Neural progenitor cell (in vitro differentiated cells): ENCODE measurements at places on chromosomes 5 and 9.

- H3K27ac ChIP-seq, result no peak overlapping the region
- no peaks in the 10 kb centered on the region for H3K4me1 ChIP-seq
- no peak overlapping the region for H3K4me3 ChIP-seq
Measured at GRCh38 chr9:108687006-108687987, 168.5 kb downstream of the ACTL7B start.

DNA sequence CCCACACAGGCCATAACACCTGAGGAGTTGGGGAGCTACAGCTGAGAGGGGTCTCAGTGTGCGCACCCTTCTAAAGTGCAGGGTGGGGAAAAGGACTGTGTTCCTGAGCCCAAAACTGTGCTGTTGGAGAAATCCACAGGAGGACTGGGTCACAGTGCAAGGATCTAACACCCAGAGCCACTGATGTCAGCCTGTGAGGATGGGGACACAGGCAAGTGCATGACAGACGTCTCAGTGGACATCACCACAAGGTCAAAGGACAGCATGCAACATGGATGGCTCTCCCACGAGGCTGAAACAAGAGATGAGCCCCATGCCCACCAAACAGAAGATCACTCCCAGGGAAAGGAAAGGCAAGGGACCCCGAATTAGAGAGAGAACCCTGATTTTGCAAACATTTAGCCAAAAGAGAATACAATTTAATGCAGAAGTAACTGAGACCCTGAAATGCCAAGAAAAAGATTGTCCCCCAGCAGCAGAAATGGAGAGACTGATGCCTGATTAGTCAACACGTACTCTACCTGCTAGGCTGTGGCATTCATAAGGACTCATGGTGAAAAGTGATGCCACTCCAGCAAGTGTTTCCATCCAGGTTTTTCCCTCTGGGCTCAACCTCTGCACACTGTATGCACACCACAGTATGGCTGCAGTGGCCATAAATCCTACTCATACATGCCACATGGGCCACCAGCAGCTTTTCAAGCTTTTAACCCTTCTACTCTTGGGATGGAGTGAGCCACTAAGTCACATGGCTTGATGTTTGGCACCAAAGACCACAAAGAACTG lies 14.2 kb downstream of the KLF9 start:
- no peak for DNase-seq
- H3K36me3 ChIP-seq, result no peaks in the 10 kb centered on the region
- no peak overlapping the region for H3K4me3 ChIP-seq
- H3K27me3 ChIP-seq, result no peaks in the 10 kb centered on the region
- no peaks in the 10 kb centered on the region for H3K4me1 ChIP-seq

DNA sequence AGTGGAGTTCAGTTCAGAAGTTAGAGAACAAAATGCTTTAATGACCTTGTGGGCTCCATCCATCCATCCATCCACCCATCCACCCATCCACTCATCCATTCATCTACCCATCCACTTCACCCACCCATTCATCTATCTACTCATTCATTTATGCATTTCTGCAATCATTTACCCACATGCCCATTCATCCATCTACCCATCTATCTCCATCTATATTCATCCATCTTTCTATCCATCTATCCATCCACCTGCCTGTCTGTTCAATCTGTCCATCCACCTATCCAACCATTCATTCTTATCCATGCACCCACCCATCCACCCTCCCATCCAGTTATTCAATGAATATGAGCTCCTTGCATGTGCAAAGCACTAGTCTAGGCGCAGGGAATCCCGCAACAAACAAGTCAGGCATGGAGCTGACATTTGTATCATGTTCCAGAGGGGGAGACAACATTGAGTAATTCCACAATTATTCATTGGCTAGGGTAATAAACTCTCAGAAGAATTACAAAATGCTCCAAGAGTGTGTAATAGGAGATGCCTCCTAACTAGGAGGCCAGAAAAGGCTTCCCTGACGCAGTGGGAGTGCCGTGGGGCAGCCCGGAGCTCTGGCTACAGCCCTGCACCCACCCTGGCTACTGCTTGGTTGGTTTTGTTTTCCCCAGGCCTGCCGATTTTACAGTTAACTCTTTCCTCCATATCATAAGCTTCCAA lies 211.2 kb downstream of the NXNL2 start:
- no peak for DNase-seq
- H3K36me3 ChIP-seq, result no peaks in the 10 kb centered on the region
- H3K27ac ChIP-seq, result no peak overlapping the region
- no peak overlapping the region for H3K4me3 ChIP-seq
- H3K4me1 ChIP-seq, result peaks cover 30% of the 10 kb centered on the region

- H3K4me1 ChIP-seq, result no peaks in the 10 kb centered on the region
- H3K36me3 ChIP-seq, result no peaks in the 10 kb centered on the region
- DNase-seq, result no peak
- no peak overlapping the region for H3K4me3 ChIP-seq
- no peaks in the 10 kb centered on the region for H3K27me3 ChIP-seq
Measured at GRCh38 chr5:111256128-111256527, 31.9 kb downstream of the CAMK4 start.

DNA sequence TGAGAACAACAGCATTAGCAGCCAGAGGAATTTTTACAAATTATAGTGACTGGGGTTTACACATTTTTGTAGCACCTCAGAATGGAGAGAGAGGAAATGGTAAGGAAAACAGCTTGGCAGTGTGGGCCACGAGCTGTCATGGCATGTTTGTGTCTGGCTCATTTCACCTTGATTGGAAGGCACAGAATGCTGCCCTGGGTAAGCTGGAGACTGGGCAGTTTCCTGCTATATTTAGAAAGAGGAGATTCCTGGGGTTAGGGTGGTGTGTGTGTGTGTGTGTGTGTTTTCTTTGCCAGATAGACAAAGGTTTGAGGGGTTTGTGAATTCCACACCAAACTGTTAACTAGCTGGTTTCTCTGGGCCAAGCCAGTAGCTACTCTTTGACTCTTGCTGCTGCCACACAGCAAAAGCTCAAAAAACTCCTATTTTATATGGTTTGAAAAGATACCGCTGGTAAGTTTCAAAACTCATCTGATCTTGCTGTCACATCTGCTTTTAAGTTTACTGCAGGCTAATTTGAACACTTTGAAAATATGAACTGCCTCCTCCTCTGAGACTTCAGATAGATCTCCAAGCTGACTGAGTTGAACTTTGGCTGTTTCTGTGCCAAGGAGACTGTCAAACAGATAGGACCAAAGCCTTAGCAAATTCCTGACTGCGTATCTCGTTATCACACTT lies 9.1 kb downstream of the ARHGAP26 start:
- H3K36me3 ChIP-seq, result no peaks in the 10 kb centered on the region
- peak; percentile 15 for DNase-seq
- H3K4me3 ChIP-seq, result no peak overlapping the region
- no peak overlapping the region for H3K27ac ChIP-seq
